ENCODE measurements at places on chromosomes 1 and 21.

GRCh38 chr1:63407002-63407401 is 39.6 kb downstream of the ALG6 start:
- no peak for DNase-seq

GRCh38 chr1:225660544-225660946 is 7.6 kb upstream of the ENAH start:
- no peak for DNase-seq

DNA sequence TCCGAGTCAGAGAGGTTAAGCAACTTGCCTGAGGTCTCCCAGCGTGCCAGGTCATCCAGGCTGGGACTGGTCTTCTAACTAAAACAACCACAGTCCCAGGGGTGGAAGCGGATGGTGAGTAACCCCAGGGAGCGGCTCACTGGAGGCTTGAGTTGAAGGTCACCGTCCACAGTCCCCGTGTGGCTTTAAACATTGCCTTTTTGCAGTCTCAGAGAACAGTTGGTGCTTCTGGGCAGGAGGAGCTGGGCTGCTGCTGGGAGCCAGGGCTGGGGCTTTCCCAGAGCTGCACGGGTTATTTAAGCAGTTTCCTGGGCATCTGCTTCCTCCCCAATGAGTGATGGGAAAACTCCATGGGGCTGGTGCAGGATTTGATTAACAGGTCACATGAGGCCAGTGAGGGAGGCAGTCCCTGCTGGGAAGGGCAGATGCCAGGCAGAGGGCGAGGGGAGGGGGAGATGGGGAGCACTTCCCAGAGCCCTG is 12.3 kb downstream of the ARHGEF10L start:
- no peak for DNase-seq

GRCh38 chr1:216450227-216450626 is 27.0 kb upstream of the USH2A start:
- DNase-seq: no peak

DNA sequence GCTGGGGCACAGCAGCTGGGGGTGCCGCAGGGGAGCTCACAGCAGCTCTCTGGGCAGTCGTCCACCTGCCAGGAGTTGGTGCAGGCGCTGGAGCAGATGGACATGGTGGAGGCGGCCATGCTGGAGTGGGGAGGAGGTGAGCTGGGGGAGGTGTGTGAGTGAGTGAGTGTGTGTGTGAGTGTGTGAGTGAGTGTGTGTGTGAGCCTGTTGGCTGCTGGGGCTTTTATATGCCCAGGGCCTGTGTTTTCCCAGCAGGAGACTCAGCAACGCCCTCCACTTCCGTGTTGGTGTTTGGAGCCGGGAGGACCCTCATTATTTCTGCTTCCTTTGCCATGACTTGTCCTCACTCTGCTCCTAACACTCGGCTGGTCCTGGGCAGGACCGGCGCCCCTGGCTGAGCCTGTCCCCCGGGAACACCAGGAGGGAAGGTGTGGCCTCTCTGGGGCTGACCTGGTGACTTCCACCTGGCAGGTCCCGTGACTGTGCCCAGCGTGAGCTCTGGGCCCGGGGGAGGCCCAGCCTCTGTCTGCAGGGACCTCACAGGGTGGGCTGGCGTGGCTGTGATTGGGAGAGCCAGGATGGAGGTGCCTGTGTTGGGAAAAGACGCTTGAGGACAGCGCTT is at the start of gene KRTAP10-2:
KRTAP10-2 (minus strand) TSS at position 166 of the 622 bp plus-strand sequence; CDS start at position 119, 47 bp downstream.
- DNase-seq: no peak

- DNase-seq: no peak
Measured at GRCh38 chr1:226475142-226475511, 67.2 kb upstream of the PARP1 start.

DNA sequence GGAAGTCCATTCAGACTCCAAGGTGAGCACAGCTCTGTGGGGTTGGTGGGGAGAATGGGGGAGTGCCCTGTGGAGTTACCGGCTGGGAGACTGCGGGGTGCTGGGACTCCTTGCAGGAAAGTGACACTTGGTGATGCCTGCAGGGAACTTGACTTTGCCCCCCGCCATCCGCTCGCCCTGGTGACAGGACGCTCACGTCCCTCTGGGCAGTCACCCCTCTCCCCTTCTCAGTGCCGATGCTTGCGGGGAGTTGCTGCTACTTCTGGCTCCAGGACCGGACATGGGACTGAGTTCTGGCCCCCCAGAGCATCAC is 209.5 kb upstream of the C1orf174 start:
- no peak for DNase-seq

- DNase-seq: no peak
Measured at GRCh38 chr1:89855413-89856123, 34.7 kb downstream of the LRRC8D start.

DNA sequence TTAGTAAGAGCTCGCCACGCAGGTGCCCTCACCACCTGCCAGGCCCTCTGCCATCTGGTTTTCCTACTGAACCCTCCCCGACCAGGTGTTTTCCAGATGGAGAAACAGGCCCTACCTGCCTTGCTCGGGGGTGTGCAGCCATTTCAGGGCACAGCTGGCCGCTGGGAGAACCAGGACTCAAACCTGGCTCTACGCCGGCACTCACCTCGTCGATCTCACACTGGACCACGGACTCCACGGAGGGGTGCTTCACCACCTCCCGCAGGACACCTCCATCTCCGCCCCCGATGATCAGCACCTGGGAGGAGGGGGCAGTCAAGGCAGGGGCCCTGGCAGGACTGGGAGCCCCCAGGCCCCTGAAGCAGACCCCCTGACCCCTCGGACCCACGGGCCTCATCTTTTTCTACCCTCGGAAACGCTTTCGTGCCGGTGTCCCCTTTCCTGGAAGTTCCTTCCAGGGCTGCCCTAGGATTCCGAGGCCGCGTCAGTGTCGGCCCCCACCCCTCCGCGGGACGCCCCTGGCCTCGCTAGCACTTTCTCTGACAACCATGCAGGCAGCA is 1.1 kb downstream of the SRM start:
- DNase-seq: no peak

DNA sequence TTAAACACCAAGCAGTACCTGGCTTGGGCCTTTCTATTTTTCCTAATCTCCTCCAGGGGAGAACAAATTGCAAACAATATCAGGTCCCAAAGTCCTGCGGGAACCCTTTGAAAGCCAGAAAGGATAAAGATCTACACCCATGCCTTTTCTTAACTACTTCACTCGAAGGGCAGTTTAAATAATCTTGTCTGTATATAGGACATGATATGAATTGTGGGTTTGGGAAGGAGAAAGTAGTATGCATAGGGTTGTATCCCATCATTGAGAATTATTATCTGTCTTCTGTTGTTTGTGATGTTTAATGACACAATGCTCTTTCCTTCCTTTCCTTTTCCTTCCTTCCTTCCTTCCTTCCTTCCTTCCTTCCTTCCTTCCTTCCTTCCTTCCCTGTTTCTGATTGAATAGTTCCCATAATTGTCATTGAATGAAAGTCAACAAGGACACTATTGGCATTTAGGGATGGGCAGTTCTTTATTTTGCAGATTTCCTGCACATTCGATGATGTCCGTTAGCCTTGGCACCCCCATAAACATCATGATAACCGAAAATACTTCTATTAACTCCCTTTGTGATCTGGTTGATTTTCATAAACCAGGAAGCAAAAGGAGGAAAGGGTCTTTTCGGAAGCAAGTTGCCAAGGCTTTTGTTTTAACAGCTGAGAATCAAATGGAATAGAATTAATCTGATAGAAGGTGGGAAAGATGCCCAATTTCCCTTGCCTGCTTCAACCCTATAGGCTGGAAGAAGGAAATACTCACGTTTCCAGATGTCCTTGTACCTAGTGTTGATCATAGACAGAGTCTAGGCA is 141.3 kb downstream of the ATG4C start:
- no peak for DNase-seq

DNA sequence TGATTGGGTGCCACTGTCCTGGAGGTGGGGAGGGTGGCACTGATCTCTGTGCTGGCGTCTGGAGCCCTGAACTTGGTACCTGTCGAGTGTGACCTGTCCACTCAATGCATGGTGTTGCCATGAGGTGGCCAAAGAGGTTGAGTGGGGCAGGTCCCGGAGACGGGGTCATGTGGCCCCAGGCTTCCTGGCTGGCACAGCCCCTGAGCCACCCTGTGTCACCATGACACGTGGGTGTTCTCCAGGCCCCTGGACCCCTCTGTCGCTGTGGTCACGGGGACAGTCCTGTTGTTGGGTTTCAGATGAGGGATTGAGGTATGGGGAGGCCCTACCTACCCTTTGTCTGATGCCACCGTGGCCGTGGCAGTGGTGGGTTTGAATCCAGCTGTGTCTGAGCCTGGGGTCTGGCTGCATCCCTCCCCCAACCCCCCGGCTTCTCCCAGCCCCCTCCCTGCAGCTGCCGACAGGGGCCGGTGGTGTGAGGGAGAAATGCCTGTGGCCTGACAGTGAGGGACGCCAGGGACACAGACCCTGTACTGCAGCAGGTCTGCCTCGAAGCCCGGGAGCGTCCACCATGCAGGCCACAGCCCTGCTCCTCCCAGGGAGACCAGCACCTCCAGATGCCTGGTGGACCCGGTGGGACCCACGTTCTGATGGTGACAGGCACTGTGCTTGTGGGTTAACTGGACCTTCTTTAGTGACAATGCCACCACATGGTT is 12.0 kb downstream of the TRPM2 start:
- DNase-seq: no peak

- DNase-seq: no peak
Measured at GRCh38 chr1:177983482-177984135, 13.8 kb upstream of the SEC16B start.

All from HCT116 (cell line).